Naive thymus-derived CD4-positive, alpha-beta T cell (primary cell): ENCODE measurements at places on chromosomes 5 and 9. TPM values are rescaled to one million over a fixed set of nuclear protein-coding genes. Genes with fewer than 3 reads are reported as not detected.
A peak's percentile ranks its signal among the peaks of the same experiment; 100 is the strongest.

The C6 gene
- not detected in 2 replicates for total RNA-seq

The CNTFR gene
- not detected for total RNA-seq

The HSD17B4 gene
- total RNA-seq, result 22.5 TPM

The CDO1 gene
- not detected for total RNA-seq

The LCN15 gene
- not detected for total RNA-seq

The IPPK gene
- total RNA-seq, result 10.7 and 12.8 TPM in 2 replicates

The TMEM252 gene
- total RNA-seq, result not detected

The FOXE1 gene
- total RNA-seq, result not detected in 2 replicates

The UIMC1 gene
- 60.3 TPM for total RNA-seq

The LHX3 gene
- not detected for total RNA-seq

The HSPB3 gene
- not detected for total RNA-seq

DNA sequence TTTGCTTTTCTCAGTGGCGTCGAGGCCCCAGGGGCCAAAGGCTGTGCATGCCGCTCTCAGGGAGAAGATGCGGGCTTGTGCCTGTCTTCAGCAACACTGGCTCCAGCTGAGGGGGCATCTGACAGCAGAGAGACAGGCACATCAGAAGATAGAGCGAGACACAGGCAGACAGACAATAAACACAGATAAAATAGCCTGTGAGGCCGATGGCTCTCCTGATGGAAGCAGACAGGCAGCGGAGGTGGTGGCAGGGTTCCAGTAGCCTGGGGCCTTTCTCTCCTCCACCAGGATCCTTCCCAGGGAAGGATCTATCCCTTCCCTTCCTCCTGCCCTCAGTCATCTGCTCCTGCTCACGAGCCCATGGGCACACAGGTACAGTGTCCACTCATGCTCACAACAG, 16.6 kb upstream of the UNC5A start:
- no peaks in the 10 kb centered on the region for H3K36me3 ChIP-seq
- H3K4me1 ChIP-seq, result no peaks in the 10 kb centered on the region
- no peak overlapping the region for H3K4me3 ChIP-seq

- no peak overlapping the region for H3K4me3 ChIP-seq
- DNase-seq, result no peak
- H3K36me3 ChIP-seq, result no peaks in the 10 kb centered on the region
- H3K4me1 ChIP-seq, result no peaks in the 10 kb centered on the region
- no peak overlapping the region for H3K27ac ChIP-seq
These were observed 64.3 kb downstream of the GOLM1 start for GRCh38 chr9:86034863-86035734.

- no peaks in the 10 kb centered on the region for H3K4me1 ChIP-seq
- no peak for DNase-seq
- no peak overlapping the region for H3K4me3 ChIP-seq
- no peaks in the 10 kb centered on the region for H3K36me3 ChIP-seq
- H3K27me3 ChIP-seq, result no peaks in the 10 kb centered on the region
- no peak overlapping the region for H3K27ac ChIP-seq
These were observed 64.6 kb upstream of the HAND1 start for GRCh38 chr5:154542581-154542980.

GRCh38 chr9:133118568-133118967, 2.5 kb downstream of the RALGDS start:
- no peaks in the 10 kb centered on the region for H3K27me3 ChIP-seq
- H3K36me3 ChIP-seq, result no peaks in the 10 kb centered on the region
- peak; percentile 5 for DNase-seq
- no peak overlapping the region for H3K4me3 ChIP-seq

GRCh38 chr9:101229606-101230005, 155.2 kb downstream of the BAAT start:
- no peaks in the 10 kb centered on the region for H3K36me3 ChIP-seq
- H3K4me3 ChIP-seq, result no peak overlapping the region
- no peaks in the 10 kb centered on the region for H3K27me3 ChIP-seq
- no peaks in the 10 kb centered on the region for H3K4me1 ChIP-seq
- no peak overlapping the region for H3K27ac ChIP-seq

GRCh38 chr5:90171466-90171865, 238.1 kb downstream of the CETN3 start:
- no peak for DNase-seq
- H3K27me3 ChIP-seq, result no peaks in the 10 kb centered on the region
- H3K27ac ChIP-seq, result no peak overlapping the region
- H3K4me1 ChIP-seq, result no peaks in the 10 kb centered on the region

GRCh38 chr5:119112151-119112550, 41.3 kb downstream of the DMXL1 start:
- peaks cover 3% of the 10 kb centered on the region for H3K36me3 ChIP-seq
- no peaks in the 10 kb centered on the region for H3K4me1 ChIP-seq
- H3K4me3 ChIP-seq, result no peak overlapping the region
- no peaks in the 10 kb centered on the region for H3K27me3 ChIP-seq

- no peaks in the 10 kb centered on the region for H3K27me3 ChIP-seq
- H3K4me1 ChIP-seq, result no peaks in the 10 kb centered on the region
- H3K4me3 ChIP-seq, result no peak overlapping the region
- no peaks in the 10 kb centered on the region for H3K36me3 ChIP-seq
- H3K27ac ChIP-seq, result no peak overlapping the region
- DNase-seq, result no peak
These were observed 49.4 kb downstream of the PLK2 start for GRCh38 chr5:58410441-58410840.

GRCh38 chr9:73080110-73080694, 71.5 kb upstream of the ANXA1 start:
- H3K4me1 ChIP-seq, result no peaks in the 10 kb centered on the region
- no peak overlapping the region for H3K27ac ChIP-seq
- no peak for DNase-seq
- no peaks in the 10 kb centered on the region for H3K36me3 ChIP-seq

GRCh38 chr9:35763803-35764202, 9.7 kb upstream of the MSMP start:
- H3K36me3 ChIP-seq, result no peaks in the 10 kb centered on the region
- no peaks in the 10 kb centered on the region for H3K4me1 ChIP-seq
- H3K27me3 ChIP-seq, result no peaks in the 10 kb centered on the region
- H3K4me3 ChIP-seq, result no peak overlapping the region
- H3K27ac ChIP-seq, result no peak overlapping the region

GRCh38 chr9:112486221-112487007, at the start of gene KIAA1958:
TSS of gene KIAA1958 (plus strand) at chr9:112486827. CDS start at chr9:112574081, 87,254 bp downstream.
- DNase-seq, result peak; percentile 51
- H3K36me3 ChIP-seq, result no peaks in the 10 kb centered on the region
- peak within 1 kb of the TSS; percentile 72 for H3K27ac ChIP-seq
- H3K4me1 ChIP-seq, result peaks cover 4% of the 10 kb centered on the region

DNA sequence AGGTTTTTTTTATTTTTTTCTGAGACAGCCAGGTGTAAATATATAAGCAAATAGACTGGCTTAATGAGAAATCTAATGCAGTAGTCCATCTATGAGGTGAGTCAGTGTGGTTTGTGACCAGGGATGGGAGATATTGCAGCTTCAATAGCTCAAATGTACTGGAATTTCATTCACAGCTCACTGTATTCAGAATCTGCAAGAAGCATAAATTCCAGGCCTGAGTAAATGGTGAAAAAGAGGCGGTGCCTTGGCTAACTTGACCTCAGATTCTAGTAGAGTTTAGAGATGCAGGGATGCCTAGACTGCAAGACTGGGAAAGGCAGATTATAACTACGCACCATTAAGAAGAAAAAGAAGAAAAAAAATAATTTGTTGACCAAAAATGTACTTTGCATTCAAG, 151.9 kb upstream of the SMC2 start:
- DNase-seq, result no peak
- no peak overlapping the region for H3K4me3 ChIP-seq
- H3K27ac ChIP-seq, result no peak overlapping the region
- no peaks in the 10 kb centered on the region for H3K36me3 ChIP-seq
- H3K4me1 ChIP-seq, result no peaks in the 10 kb centered on the region

DNA sequence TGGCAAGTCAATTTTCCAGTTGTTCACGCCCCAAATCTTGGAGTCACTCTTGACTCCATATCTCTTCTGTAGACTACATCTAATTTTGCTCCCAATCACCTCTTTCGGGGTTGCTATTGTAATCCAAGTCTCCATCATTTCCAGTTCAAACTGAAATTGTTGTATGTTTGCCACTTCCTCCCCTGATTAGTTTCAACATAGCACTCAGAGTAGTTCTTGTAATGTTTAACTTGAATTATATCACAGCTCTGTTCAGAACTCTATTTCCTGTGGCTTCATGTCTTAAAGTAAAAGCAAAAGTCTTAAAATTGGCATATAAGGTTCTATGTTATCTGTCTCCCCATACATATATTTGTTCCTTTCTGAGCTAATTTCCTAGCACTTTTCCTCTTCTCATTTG, 348.5 kb upstream of the RIOK2 start:
- no peaks in the 10 kb centered on the region for H3K36me3 ChIP-seq
- no peaks in the 10 kb centered on the region for H3K27me3 ChIP-seq
- no peak overlapping the region for H3K4me3 ChIP-seq
- H3K27ac ChIP-seq, result no peak overlapping the region

DNA sequence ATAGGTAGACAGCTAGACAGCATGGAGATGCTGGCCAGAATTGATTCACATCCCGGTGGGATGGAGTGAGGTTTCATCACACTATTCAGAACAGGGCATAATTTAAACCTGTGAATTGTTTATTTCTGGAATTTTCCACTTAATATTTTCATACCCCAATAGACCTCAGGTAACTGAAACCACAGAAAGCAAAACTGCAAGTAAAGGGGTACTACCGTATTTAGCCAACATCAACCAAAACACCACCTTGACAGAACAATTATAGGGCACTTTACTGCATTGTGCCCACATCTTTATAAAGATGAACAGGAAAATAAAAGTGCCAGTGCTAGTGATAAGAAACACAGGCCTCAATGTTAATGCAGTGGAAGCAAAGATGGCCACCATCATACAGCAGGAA, 7.5 kb downstream of the SERINC5 start:
- no peak for DNase-seq
- H3K36me3 ChIP-seq, result no peaks in the 10 kb centered on the region

DNA sequence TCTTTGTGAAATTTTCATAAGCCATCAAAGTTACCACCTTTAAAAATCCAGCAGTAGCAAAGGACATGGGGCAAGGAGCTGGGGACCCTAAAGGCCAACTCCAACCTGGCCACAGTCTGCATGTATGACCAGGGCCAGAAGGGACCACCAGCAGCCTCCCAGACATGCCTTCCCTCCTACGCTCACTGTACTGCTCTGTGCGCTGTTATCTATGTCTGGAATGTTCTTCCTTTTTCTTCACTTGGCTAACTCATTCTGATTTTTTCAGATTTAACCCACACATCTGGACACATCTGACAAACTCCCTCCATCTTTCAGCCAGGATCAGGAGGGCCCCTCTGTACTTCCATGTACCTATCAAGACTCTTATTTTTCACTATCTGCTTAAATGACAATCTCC, 47.6 kb upstream of the TRAF1 start:
- DNase-seq, result no peak
- H3K36me3 ChIP-seq, result no peaks in the 10 kb centered on the region
- no peak overlapping the region for H3K4me3 ChIP-seq
- no peak overlapping the region for H3K27ac ChIP-seq

GRCh38 chr5:35656721-35657120, 39.1 kb downstream of the SPEF2 start:
- no peaks in the 10 kb centered on the region for H3K4me1 ChIP-seq
- no peak overlapping the region for H3K27ac ChIP-seq
- H3K36me3 ChIP-seq, result no peaks in the 10 kb centered on the region

- DNase-seq, result no peak
- H3K27me3 ChIP-seq, result no peaks in the 10 kb centered on the region
- H3K4me3 ChIP-seq, result no peak overlapping the region
- no peaks in the 10 kb centered on the region for H3K36me3 ChIP-seq
- H3K4me1 ChIP-seq, result no peaks in the 10 kb centered on the region
These were observed 112.8 kb upstream of the BOD1 start for GRCh38 chr5:173729079-173729765.

GRCh38 chr9:29212397-29213387, 1639.4 kb upstream of the C9orf72 start:
- no peaks in the 10 kb centered on the region for H3K4me1 ChIP-seq
- no peak overlapping the region for H3K27ac ChIP-seq
- H3K36me3 ChIP-seq, result no peaks in the 10 kb centered on the region
- H3K4me3 ChIP-seq, result no peak overlapping the region
- no peaks in the 10 kb centered on the region for H3K27me3 ChIP-seq

DNA sequence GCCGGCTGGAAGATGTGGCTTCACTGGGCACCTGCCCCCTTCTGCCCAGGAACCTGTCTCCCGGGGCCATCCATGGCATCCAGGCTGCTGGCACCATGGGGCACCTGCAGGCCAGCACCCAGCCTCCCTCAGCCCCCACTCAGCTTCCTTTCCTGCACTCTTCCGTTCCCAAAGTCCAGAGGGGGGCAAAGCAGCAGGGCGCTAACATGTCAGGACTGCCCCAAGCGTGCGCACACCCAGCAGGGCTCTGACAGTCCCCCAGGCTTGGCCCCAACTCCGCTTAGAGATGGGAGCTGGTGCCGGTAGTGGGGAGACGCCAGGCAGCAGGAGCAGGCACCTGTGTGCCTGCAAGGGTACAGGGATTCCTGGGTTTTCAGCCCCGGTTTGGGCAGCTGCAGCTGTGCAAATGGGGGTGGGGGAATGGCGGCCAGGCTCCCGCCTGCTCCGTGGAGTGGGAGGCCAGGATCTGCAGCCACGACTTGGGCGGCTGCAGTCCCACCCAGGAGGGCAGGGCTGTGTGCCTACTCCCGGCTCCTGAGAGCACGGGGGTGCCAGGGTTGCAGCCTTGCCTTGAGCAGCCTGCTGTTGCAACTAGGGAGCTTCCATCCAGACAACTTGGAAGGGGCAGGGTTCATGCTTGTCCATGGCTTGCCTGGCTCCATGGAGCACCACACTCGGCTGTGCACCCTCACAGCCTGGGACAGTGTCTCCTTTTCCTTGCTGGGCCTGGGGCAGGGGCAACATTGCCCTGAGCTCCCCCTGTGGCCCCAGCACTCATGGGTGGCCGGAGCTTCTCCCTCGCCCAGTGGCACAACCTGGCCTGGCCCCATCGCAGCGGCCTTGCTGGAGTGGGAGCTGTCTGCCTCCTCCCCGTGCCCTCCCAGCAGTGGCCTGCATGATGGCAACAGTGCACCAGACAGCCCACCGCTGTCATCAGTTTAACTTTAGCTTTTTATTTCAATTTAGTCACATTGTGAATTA, 561.1 kb downstream of the MTRR start:
- no peak overlapping the region for H3K4me3 ChIP-seq
- H3K27ac ChIP-seq, result no peak overlapping the region

- H3K36me3 ChIP-seq, result peaks cover 4% of the 10 kb centered on the region
- H3K27ac ChIP-seq, result no peak overlapping the region
- peaks cover 10% of the 10 kb centered on the region for H3K4me1 ChIP-seq
- DNase-seq, result no peak
- no peaks in the 10 kb centered on the region for H3K27me3 ChIP-seq
These were observed 455 bp downstream of the KIF20A start for GRCh38 chr5:138179277-138179857.

GRCh38 chr9:26893030-26893676, 551 bp upstream of the CAAP1 start:
- H3K4me1 ChIP-seq, result peaks cover 15% of the 10 kb centered on the region
- H3K36me3 ChIP-seq, result no peaks in the 10 kb centered on the region
- peak overlapping the region; percentile 100 for H3K4me3 ChIP-seq
- peak overlapping the region; percentile 88 for H3K27ac ChIP-seq
- DNase-seq, result no peak

DNA sequence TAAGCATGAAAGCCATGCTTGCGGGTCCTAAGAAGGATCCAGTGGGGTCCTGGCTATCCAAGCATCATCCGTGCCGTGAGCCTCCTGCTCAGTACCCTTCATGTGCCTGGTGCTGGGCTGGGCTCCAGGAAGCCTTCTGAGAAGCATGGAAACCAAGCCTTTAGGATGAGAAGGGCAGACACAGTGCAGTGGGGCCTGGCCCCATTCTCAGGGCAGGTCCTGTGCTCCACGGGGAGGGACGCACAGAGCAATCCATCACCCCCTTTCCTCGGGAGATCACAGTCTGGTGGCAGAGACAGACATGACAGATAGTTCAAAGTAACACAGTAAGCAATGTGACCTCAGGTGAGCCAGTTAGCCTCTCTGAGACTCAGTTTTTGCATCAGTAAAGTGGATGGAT, 76.9 kb downstream of the RGS3 start:
- H3K27me3 ChIP-seq, result no peaks in the 10 kb centered on the region
- no peak for DNase-seq
- peaks cover 20% of the 10 kb centered on the region for H3K36me3 ChIP-seq
